ENCODE measurements at places on chromosomes 2 and 18.

DNA sequence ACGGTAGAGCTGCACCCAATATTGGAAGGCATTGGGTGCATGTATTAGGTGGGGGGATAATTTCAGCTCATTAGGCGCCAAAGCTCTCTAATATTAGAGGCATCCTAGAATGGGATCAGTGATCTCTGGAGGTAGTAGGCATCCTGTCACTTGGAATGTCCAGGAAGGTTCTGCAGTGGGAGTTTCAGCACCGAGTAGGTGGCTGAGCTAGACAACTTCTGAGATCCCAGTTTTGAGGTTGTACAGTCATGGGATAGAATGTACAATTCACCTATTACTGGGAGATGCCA, 210.9 kb downstream of the MYCN start:
- no peak for DNase-seq

DNA sequence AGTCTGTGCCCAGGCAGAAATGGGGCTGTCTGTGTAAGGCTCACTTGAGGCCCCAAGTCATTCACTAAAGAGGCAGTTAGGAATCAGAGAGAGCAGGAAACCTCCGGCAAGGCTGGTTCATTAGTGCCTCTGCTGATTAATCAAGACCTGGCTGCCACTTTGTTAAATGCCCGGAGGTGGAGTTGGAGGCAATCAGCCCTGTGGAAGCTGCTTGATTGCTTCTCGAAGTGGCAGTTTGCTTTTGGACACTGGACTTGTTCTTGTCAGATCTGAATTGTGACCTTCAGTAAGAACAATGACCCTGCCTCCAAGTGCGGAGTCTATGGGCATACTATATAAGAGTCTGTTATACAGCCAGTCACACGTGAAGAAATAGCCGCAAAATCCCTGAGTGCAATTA, 183.9 kb upstream of the LINC00305 start:
- no peak for DNase-seq

DNA sequence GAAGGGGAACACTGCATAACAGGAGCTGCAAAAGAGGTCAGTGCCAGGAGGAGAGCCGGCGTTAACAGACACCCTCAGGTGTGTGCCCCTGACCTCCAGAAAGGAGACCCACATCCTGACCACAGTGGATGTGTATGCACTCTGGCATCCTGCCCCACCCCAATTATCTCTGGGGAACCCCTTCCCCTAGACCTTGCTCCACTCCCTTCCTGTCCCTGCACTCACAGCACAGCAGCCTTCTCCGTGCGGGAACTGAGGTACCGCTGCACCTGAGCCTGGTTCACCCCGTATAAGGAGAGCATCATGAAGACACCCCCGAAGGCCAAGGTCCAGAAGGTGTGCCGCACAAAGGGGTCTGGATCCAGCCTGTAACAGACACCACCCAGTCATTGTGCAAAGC, 7.3 kb upstream of the ATRAID start:
- DNase-seq, result no peak

GRCh38 chr18:6810191-6810590, 80.7 kb downstream of the ARHGAP28 start:
- DNase-seq, result no peak

DNA sequence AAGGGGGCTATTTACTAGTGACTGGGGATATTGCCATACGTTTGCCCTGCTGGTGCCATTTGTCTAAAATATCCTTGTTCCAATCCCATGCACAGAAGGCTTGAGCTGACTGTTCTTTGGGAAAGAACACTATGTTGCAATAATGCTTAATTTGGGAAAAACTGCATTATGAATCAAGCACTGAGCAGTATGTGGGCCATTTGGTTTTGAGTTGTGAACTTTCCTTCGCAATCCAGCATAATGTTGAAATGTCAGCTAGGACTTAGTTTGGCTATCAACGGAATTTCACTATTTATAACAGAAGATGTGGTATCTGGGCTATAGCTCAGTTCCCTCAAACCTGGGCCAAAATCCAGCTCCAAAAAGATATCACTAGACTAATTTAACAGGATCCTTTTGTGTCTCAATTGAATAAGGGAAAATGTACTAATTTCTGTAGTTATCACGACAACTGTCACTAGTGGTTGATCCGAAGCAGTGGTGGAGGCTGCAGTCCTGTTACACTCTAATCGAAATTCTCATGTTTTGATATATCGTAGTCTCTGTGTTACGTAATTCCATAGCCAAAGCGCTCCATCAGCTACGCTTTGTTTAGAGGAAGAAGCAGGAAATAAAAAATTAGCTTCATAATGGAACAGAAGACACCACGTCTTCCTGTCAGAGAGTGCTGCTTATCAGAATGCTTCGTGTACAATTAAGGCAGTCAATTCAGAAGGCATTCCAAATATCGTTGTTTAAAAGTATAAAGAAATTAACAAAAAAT, 686.8 kb upstream of the SALL3 start:
- no peak for DNase-seq

DNA sequence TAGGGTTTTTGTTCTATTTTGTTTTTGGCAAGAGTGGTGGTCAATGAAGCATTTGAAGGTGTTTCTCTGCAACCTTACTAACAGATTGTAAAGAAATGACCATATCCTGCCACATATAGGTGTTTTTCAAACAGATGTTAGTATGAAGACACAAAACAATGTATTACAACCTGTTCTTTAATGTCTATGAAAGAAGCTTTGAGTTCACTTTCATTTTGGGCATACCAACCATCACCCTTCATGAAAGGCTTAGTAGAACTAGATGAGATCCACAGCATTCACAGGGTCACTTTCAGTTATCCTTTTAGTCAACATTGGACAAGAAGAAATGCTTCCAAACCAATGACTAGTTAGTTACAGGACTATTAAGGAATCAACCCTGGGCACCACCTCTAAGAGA, 95.1 kb downstream of the EHBP1 start:
- DNase-seq, result no peak

DNA sequence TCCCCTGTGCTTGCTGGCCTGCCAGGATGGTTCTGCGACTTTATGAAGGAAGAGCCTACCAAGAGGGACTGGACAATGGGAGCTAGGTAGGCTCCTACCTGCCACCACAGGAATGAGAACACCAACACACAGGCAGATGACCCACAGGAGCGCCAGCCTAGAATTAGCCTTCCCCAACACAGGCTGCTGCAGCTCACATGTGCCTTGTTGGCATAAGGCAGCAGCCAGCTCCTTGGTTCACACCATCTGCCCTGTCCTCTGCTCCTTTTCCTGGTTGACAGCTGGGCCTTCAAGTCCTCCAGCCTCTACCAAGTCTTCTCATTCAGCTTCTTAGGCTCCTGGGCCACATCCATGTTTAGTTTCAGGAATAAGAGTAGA, 705.4 kb upstream of the RAB6C start:
- DNase-seq, result no peak

GRCh38 chr2:55052129-55053061, 2.1 kb upstream of the RTN4 start:
- DNase-seq, result no peak

GRCh38 chr2:221972813-221973478, 325.9 kb downstream of the PAX3 start:
- no peak for DNase-seq

DNA sequence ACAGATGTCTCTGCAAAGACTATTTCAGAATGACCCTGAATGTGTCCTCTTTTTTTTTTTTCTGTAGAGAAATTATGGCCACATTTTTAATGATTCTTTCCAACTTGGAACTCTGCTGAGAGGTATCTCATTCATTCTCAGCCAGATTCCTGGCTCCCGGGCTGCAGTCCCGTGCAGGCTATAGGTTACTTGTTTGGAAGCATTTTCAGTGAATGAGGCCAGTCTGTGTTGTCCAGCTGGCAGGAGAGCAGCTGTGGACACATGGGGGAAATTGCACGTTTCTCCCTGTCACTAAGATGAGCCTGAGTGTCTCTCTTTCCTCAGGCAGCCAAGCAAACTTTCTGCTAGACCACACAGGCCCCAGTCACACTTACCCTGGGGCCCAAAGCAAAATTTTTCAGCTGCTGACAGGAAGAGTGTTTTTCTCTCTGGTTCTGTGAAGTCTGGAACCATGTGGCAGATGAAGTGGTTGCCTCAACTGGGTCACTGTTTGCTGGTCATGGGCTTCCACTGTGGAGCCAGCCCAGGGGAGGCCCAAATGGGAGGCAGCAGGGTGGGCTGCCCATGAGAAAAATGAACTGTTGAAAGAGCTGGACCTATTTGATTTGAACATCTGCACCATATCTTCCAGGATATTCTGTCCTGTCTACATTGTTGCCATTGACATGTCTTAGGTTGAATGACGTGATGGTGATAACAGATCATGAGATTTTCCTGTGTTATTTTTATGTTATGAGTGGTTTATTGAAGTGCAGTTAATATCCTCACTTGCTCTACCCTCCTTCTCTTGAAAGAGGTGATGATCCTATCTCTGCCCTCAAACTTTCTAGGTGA, 431.2 kb downstream of the LPIN1 start:
- no peak for DNase-seq

GRCh38 chr2:220966636-220967035, 605.5 kb downstream of the EPHA4 start:
- DNase-seq, result no peak

DNA sequence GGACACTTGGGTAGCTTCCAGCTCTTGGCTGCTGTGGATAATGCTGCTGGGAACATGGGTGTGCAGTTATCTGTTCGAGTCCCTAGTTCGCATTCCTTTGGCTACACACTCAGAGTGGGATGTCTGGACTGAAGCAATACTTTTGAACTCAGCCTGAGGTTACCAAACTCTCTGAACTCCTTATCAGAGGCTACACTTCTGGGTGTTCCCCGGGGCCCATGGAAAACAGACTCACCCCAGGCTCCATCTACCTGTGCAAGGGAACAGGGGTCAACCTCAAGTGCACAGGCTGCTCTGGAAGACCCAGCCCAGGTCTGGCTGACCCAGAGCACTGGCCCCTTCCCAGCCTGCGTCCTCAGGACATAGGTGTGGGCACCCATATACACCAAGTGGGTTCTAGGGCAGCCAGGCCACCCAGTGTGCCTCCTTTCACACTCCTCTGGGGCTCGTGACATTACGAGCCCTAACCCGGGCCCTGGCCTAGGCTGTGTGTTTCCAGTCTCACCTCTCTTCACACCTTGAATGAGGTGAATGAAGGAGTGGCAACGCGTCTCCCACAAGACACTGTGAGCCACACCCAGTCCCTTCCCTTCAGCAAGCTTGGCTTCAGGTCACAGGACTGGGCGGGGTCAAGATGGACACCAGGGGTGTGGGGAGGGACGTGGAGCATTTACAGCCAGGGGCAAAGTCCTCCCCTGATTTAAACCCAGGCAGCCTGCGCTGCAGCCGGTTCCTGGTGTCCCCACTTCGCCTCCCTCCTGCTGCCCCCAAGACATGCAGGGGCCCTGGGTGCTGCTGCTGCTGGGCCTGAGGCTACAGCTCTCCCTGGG, at the start of gene ALPI:
ALPI (plus strand) TSS at position 728 of the 830 bp plus-strand sequence; CDS start at position 775, 47 bp downstream.
- no peak for DNase-seq

- no peak for DNase-seq
Observed at GRCh38 chr2:100053087-100053885, 89.1 kb downstream of the AFF3 start.

DNA sequence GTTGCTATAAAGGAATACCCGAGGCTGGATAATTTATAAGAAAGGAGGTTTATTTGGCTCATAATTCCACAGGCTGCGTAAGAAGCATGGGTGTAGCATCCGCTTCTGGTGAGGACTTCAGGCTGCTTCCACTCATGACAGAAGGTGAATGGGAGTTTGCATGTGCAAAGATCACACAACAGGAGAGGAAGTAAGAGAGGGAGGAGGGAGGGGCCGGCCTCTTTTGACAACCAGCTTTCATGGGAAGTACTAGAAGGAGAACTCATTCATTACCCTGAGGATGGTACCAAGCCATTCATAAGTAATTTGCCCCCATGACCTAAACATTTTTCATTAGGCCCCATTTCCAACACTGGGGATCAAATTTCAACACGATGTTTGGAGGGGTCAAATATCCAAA, 386.8 kb upstream of the NETO1 start:
- no peak for DNase-seq

- DNase-seq, result no peak
Observed at GRCh38 chr2:219418155-219419011, at the start of gene DES. Gene DES (plus strand): TSS chr2:219418377. CDS start chr2:219418463, 86 bp downstream.

DNA sequence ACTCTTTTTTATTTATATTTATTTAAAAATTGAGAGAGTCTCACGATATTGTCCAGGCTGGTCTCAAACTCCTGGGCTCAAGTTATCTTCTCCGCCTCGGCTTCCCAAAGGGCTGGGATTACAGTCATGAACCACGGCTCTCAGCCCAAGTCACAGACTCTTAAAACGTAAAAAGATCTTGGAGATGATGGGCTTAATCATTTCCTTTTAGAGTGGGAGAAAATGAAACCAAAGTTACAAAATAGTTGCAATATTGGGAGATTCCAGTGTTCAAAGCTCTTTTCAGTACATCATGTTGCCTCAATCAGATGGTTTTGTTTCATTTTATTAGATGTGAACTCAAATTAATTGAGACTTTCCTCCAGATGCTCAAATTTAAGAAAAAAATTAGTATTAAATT, 151.4 kb upstream of the XPO1 start:
- DNase-seq, result no peak

GRCh38 chr2:199219551-199219950, 238.2 kb downstream of the SATB2 start:
- no peak for DNase-seq

GRCh38 chr18:3867236-3867635, 417.3 kb downstream of the TGIF1 start:
- no peak for DNase-seq

DNA sequence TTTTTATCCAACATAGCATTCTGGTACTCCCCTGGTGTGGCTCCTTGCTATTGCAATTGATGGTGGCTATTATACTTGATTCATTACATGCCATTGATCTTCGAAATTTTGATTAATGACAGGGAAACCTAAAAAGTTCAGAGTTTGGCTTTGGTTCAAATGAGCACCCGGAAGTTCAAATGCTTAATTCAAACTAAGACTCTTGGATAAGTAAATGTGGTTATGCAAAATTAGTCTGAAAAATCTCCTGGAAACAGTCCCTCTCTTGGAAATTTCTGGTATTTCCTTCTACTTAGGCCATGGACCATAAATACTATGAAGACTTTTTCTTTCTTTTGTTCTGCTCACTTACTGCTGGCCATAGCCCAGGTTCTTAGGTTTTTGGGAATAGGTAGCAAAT, 65.3 kb upstream of the SMIM21 start:
- DNase-seq, result no peak

DNA sequence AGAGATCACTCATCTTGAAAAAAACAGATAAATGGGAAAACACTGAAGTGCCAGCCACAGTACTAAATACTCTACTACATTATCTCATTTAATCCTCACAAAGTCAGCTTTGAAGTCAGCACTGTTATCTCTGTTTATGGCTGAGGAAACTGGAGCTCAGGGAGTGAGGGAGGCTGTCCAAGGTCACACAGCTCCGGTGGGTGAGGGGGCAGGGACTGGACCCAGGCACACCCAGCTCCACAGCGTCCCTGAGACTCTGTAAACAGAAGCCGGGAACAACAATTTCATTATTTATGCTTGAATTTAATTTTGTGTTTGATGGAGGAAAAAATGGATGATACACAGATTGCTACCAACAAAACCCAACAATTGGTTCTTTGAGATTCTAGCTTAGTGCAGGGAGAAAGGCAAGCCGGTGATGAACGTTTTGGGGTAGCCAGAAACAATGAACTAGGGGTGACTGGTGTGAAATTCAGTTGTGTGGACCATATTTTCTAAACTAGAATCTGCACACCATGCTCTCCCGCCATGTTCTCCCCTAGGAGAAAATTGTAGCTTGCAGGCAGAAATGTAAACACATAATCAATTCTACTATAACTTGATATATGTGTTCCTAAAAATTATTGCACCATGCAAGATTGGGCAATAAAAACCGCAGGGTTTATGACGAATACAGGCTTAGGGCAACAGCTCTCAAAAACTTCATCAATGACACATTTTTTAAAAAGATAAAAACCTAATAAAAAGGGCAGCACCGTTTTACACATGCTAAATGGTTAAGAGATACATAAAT, at the start of gene GREB1:
GREB1 (plus strand) TSS at position 768 of the 793 bp plus-strand sequence. CDS start 22,570 bp downstream, outside the sequence.
- DNase-seq, result no peak
